Natural killer cell treated with Interleukin-12 subunit alpha and Interleukin-12 subunit beta and Interleukin-15 and Interleukin-18, amount 100 ng/mL, for 72 hours (primary cell): ENCODE measurements at places on chromosomes 7 and 10. TPM values are rescaled to one million over a fixed set of nuclear protein-coding genes. Genes with fewer than 3 reads are reported as not detected.
A peak's percentile ranks its signal among the peaks of the same experiment; 100 is the strongest.

AKR1D1 gene
- total RNA-seq = not detected

DNA sequence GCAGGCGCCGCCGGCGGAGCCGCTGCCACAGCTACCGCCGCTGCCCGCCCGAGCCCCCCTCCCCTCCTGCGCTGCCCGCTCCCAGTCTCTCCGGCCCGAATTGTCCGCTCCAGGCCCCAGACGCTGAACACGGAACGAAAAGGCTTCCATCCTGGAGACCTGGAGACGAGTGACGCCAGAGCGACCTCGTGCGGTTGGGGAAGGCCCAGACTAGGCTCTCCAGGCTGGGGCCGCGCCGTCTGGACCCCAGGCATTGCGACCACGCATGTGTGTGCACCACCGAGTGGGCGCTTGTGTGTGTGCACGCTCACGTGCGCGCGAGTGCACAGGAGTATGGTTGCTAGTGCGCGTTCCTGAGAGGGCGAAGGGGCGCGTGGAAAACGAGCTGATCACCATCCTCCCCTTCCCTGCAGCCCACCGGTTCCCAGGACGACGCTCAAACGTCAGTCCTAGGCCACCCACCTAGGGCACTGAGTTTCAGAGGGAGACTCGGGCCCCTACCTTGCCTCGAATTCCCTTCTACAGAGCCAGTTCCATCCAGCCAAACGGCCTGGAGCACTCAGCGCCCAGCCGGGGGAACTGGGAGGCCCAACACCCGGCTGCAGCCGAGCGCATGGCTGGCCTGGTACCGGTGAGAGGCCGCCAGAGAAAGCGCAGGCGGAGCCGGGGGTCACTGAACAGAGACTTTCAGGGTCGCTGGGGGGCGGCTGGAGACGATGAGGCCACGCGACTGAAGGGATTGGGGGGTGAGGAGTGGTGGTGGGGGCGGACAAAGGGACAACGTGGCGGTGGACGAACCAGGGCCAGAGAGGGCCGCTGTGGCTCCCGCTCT, 11.6 kb downstream of the LBX1 start:
- H3K27me3 ChIP-seq = peaks cover 46% of the 10 kb centered on the region
- no peak for DNase-seq
- H3K4me1 ChIP-seq = peaks cover 18% of the 10 kb centered on the region
- no peak overlapping the region for H3K4me3 ChIP-seq
- no peaks in the 10 kb centered on the region for H3K36me3 ChIP-seq
- H3K27ac ChIP-seq = no peak overlapping the region

DNA sequence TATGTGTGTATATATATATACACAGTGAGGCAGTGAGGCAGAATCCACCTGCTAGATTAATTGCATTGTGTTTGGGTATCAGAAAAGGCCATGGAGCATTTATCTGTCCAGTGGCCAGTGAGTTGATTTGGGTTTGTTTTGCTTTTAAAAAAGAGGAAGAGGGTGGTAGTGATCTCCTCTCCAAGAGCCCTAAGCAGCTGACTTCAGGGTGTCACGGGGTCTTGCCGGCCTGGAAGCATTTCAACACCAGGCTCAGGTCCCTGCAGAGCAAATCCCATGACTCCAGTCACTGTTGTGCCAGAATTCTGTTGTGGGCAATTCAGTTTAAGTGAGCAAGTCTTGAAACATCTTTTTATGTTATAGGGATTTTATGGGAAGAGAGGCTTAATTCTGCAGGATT, 30.6 kb upstream of the GPNMB start:
- H3K27me3 ChIP-seq = peaks cover 23% of the 10 kb centered on the region
- H3K36me3 ChIP-seq = no peaks in the 10 kb centered on the region
- no peak for DNase-seq
- H3K4me1 ChIP-seq = no peaks in the 10 kb centered on the region
- H3K4me3 ChIP-seq = no peak overlapping the region

GRCh38 chr10:11795101-11795920, 27.8 kb upstream of the PROSER2 start:
- no peak overlapping the region for H3K27ac ChIP-seq
- no peaks in the 10 kb centered on the region for H3K27me3 ChIP-seq
- H3K36me3 ChIP-seq = no peaks in the 10 kb centered on the region
- H3K4me1 ChIP-seq = no peaks in the 10 kb centered on the region
- no peak overlapping the region for H3K4me3 ChIP-seq

TLX1 gene
- not detected for total RNA-seq

- no peak for DNase-seq
- H3K4me1 ChIP-seq = no peaks in the 10 kb centered on the region
- H3K27me3 ChIP-seq = no peaks in the 10 kb centered on the region
- H3K36me3 ChIP-seq = no peaks in the 10 kb centered on the region
- H3K4me3 ChIP-seq = no peak overlapping the region
- no peak overlapping the region for H3K27ac ChIP-seq
These were observed 52.0 kb downstream of the SPAM1 start for GRCh38 chr7:123977081-123977480.

DNA sequence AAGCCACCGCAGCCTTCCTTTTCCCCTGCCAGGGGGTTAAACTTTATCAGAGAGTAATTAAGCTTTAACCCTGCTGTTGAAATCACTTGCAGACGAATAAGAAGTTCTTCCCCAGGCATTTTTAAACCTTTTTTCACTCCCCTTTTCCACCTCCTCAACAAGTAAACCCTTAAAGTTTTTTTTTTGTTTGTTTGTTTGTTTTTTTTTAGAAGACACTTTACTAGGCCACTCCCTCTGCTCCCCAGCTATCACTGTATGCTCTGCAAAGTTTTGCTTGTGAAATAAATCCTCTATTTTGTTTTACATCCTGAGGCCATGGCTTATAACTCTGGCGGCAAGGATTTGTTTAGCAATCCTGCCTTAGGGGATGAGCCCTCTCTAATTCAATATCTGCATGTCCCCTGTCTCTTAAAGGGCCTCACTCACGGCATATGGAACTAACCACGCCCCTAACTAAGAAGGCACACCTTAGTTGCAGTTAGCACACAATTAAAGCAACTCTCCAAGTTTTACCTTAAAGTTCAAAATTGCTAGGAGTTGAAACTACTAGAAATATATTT, 1354.7 kb upstream of the LRRTM3 start:
- H3K36me3 ChIP-seq = no peaks in the 10 kb centered on the region
- H3K27me3 ChIP-seq = no peaks in the 10 kb centered on the region

CPA5 gene
- not detected for total RNA-seq

- no peak for DNase-seq
- no peak overlapping the region for H3K27ac ChIP-seq
- H3K4me1 ChIP-seq = no peaks in the 10 kb centered on the region
- no peak overlapping the region for H3K4me3 ChIP-seq
- peaks cover 5% of the 10 kb centered on the region for H3K27me3 ChIP-seq
These were observed 55.5 kb downstream of the SORBS1 start for GRCh38 chr10:95505641-95506040.

- DNase-seq = peak; percentile 64
- H3K4me3 ChIP-seq = no peak overlapping the region
- peaks cover 9% of the 10 kb centered on the region for H3K4me1 ChIP-seq
- H3K36me3 ChIP-seq = no peaks in the 10 kb centered on the region
- H3K27ac ChIP-seq = no peak overlapping the region
- peaks cover 12% of the 10 kb centered on the region for H3K27me3 ChIP-seq
These were observed 3.8 kb upstream of the GTF2IRD1 start for GRCh38 chr7:74449809-74450397.

- H3K36me3 ChIP-seq = peaks cover 11% of the 10 kb centered on the region
- DNase-seq = peak; percentile 72
- H3K4me1 ChIP-seq = peaks cover 2% of the 10 kb centered on the region
- H3K27me3 ChIP-seq = peaks cover 1% of the 10 kb centered on the region
These were observed 46.5 kb downstream of the TMEM106B start for GRCh38 chr7:12257582-12257981.

GRCh38 chr7:157576415-157576814, 239.6 kb downstream of the DNAJB6 start:
- H3K36me3 ChIP-seq = no peaks in the 10 kb centered on the region
- H3K27me3 ChIP-seq = peaks cover 33% of the 10 kb centered on the region
- DNase-seq = peak; percentile 56
- no peak overlapping the region for H3K4me3 ChIP-seq
- H3K27ac ChIP-seq = no peak overlapping the region
- H3K4me1 ChIP-seq = peaks cover 12% of the 10 kb centered on the region

CALHM1 gene
- total RNA-seq = not detected

MET gene
- total RNA-seq = 3.6 TPM

GRCh38 chr10:66167816-66168215, 758.0 kb upstream of the LRRTM3 start:
- H3K27me3 ChIP-seq = no peaks in the 10 kb centered on the region
- no peaks in the 10 kb centered on the region for H3K4me1 ChIP-seq
- no peak overlapping the region for H3K27ac ChIP-seq
- no peak overlapping the region for H3K4me3 ChIP-seq
- H3K36me3 ChIP-seq = peaks cover 7% of the 10 kb centered on the region
- no peak for DNase-seq

DNA sequence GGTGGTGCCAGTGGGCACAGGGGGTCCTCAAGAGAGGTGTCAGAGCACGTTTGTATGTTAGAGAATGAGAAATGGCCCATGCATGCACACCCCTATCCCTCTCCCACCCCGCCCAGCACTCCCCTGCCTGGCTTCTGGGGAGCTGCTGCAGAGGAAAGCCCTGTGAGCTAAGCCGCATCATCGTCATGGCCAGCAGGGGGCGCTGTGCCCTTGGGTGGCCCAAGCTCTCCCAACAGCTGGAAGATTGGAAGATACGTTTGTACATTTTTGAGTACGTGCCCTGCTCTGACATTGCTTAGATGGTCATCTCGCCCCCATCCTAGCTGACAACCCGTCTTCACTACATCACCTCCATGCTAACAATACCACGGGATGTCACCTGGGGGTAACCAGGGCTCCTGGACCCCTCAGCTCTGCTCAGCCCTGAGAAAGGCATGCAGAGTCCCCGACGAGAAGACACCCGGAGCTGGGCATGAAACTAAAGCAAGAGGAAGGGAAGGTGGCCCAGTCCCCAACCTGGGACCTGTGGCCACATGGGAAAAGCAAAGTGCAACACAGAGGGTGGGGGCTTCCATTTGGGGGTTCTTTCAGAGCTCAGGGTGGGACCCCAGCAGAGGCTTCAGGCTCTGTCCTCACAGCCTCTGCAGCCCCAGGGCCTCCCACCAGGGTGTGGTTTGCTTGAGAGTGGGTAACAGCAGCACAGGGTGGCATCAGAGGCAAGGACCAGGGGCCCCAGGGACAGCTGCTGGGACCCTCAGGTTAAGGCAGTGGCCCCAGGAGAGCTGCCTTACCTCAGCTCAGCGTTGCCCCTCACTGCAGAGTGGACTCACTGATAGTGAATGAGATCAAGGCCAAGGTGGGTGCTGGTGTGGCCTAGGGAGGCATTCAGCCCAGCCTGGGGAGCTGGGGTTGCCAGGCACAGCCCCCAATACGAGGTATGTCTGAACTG, 136.6 kb downstream of the PTPN20 start:
- no peak overlapping the region for H3K4me3 ChIP-seq
- no peaks in the 10 kb centered on the region for H3K36me3 ChIP-seq
- H3K4me1 ChIP-seq = no peaks in the 10 kb centered on the region
- H3K27ac ChIP-seq = no peak overlapping the region
- peak; percentile 62 for DNase-seq

DNA sequence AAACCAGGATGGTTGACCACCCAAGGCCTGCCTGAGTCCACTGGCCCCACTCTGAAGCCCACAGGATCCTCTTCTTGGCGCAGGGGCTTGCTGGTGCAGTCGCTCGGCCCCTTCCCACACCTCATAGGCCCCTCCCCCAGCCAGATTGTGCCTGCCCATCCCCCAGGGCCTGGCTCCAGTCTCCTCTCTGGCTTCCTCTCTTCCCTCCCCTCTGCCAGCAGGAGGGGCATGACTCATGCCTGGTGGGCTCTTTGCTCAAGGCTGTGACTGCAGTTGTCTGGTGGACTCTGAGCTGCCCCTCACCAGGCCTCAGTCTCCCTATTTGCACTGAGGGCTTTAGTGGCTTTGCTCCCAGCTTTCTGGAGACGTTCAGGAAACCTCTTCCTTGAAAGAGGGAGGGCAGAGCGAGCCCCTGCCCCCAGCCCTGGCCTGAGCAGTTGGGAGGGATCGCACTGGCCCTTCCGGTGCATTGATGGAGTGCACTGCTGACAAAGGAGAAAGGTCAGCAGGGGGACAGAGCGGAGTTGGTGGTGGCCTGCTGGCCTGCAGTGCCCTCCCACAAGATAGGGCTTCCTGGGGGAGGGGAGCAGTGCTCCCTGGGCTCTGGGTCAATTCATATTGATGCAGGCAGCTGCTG, 60.7 kb downstream of the ZMIZ1 start:
- no peaks in the 10 kb centered on the region for H3K36me3 ChIP-seq
- no peaks in the 10 kb centered on the region for H3K27me3 ChIP-seq
- peak overlapping the region; percentile 27 for H3K27ac ChIP-seq
- no peak overlapping the region for H3K4me3 ChIP-seq

DNA sequence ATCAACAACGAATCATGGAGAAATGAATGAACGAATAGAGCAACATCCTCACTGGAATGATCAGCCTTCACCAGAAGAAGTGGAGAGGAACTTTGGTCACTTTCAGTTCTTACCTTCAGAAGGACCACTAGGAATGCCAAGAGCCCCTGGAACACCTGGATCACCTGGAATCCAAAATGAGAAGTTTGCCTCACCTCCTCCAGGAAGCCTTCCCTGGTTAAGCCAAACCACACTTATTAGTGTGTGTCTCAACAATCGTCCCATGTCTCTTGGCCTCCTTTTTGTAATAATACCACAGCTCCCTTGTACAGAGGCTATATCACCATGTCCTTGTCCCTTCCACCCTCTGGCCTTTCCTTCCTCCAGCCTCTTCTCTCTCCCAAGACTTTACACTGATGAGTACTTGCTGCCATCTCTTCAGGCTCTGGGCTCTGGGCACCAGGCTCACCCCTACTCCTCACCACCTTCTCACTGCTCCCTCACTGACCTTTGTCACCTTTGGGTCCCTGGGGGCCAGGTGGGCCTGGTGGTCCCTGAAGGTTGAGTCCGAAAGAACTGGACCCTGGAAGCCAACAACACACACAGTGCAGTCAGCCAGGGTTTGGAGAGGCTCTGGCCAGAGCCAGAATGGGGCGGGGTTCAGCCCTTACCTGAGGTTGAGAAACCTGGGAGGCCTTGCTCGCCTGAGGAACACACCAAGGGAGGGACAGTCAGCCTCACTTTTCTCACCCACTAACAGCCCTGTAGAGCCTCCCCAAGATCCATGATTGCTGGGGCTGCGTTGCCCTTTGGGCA, 46.5 kb downstream of the COL17A1 start:
- no peak for DNase-seq
- no peaks in the 10 kb centered on the region for H3K36me3 ChIP-seq
- no peaks in the 10 kb centered on the region for H3K27me3 ChIP-seq
- no peak overlapping the region for H3K4me3 ChIP-seq
- no peak overlapping the region for H3K27ac ChIP-seq

GRCh38 chr10:48856855-48857254, 82.8 kb downstream of the LRRC18 start:
- no peak overlapping the region for H3K4me3 ChIP-seq
- H3K36me3 ChIP-seq = peaks cover 4% of the 10 kb centered on the region
- no peak for DNase-seq
- H3K4me1 ChIP-seq = no peaks in the 10 kb centered on the region
- peaks cover 36% of the 10 kb centered on the region for H3K27me3 ChIP-seq

OLAH gene
- total RNA-seq = 1.2 TPM
